NCI-H345 (cell line): ENCODE measurements at places on chromosomes 13 and 19.
A peak's percentile ranks its signal among the peaks of the same experiment; 100 is the strongest.

DNA sequence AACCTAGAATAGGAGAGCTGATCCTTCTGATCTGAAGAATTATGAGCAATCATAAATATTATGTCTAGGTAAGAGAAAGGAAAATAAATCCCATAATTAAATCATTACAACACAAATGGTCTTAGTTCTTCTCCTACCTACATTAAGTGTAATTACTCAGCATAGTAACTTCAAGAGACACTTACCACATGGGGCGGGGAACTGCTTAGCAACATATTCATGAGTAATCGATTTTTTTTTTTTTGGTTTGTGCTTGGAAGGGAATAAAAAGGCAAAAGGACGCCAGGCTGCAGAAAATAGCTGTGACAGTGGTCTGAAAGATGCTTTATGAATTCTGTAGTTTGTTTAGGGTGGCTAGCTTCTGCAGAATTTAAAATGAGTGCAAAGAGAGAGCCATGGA, 103.3 kb upstream of the HTR2A start:
- DNase-seq = no peak

- no peak for DNase-seq
Measured at GRCh38 chr13:32041429-32041828, 9.9 kb downstream of the FRY start.

DNA sequence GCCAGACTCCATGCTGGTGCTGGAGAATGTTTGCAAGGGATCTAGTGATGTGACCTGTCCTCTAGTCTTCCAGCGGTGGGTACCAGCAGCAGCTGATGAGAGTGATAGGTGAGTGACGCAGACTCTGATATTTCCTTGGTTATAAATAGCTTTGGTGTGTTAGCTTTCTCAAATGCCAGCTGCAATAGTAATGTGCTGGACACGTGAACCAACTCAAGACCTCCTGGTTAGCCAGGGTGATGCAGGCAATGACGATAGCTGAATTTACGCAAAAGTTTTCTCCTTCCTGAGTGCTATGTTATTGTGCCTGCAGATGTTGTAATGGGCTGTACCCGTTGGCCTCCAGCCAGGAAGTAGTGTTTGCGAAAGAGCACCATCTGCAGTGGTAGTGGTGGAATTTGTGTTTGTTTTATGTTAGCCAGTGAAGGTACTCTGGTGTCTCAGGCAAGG, 129.5 kb downstream of the CYSLTR2 start:
- DNase-seq = no peak

DNA sequence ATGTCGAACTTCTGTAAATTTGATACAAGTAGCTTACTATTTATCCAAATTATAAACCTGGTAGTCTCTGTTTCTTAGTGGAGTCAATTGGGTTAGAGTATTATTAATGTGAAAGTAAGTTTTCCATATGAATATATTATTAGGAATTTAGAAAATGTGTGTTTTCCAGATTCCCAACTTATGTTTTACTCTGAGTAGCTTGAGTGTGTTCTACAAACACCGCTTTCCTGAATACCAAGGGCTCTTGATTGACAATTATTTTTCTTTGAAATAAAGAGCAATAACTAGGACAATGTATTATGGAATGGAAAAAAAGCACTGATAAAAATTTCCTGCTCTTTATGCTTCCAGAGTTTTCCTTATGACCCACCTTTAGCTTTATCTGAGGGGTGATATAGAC, 233.6 kb downstream of the POSTN start:
- no peak for DNase-seq

DNA sequence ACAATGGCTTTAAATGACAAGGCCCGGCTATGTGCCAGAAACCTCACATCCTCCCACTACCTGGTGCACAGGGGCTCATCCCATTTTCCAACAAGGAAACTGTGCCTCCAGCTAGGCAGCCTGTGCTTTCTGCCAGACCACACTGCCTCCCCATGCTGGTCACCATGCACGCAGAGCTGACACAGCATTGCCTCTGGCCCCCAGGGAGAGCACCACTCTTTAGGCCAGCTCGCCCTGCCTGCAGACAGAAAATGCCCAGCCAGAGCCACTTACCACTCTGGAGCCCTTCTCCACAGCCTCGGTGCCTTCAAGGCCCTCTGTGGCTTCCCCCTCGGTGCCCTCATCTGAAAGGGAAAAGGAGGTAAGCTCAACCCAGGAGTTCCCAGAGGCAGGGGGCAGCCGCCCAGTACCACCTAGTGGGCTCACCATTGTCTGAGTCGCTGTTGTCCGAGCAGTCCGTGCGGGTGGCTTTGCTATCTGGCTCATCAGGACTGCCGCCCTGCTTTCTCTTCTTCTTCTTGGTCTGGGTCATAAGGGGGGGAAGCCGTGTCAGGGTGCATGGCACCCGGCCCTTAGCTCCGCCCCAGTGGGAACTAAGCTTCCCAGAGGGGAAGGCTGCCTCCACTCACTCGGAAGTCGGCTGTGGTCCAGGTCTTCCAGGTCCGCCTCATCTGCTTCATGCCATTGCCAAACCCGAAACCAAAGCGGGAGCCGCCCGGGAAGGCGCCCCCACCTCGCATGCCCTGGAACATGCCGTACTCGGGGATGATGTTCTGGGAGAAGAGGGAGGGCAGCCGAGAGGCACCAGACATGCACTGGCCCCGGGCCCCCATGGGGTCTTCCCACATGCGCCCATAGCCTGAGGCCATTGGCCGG, 18.0 kb downstream of the AKAP8L start:
- DNase-seq = no peak

GRCh38 chr19:10908380-10908960, 20.0 kb downstream of the YIPF2 start:
- no peak for DNase-seq

DNA sequence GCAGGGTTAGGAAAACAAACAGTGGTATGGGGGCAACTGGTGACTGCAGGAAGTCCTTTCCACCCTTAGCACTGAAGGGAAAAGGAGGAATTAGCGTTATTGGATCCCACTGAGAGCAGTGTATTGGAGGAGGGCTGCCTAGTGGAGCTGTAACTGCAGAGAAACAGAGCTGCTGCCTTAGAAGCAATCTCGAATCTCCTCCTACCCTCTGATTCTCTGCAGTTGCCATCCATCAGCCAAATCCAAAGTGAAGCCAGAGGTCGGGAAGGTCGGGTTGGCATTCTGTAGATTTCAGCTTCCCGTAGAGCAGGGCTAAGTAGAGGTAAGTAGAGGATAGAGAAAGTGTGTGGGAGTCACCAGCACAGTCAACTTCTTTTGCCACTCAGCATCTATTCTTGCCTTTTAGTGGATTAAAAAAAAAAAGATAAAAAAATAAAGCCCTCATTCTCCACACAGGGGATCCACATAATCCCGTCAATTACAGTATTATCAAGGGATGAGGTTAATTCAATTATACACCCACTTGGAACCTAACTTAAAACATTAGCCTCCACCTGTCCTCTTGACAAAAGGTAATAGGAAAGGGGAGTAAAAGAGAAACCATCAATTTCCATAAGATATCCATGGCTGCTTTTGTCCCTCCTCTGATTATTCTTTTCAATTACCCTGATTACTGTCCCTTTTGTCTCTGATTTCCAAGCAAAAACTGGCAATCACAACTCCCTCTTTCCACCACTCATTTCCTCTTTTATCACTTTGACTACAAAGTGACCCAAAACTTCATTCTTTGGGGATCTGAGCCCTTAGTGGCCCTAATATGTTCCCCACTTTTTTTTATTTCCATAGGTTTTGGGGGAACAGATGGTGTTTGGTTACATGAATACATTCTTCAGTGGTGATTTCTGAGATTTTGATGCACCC, 234.7 kb downstream of the RBM26 start:
- no peak for DNase-seq

- DNase-seq = no peak
Measured at GRCh38 chr13:32590266-32590665, 4.0 kb downstream of the PDS5B start.

- DNase-seq = no peak
Measured at GRCh38 chr13:50123515-50123861, 108.2 kb downstream of the KCNRG start.

DNA sequence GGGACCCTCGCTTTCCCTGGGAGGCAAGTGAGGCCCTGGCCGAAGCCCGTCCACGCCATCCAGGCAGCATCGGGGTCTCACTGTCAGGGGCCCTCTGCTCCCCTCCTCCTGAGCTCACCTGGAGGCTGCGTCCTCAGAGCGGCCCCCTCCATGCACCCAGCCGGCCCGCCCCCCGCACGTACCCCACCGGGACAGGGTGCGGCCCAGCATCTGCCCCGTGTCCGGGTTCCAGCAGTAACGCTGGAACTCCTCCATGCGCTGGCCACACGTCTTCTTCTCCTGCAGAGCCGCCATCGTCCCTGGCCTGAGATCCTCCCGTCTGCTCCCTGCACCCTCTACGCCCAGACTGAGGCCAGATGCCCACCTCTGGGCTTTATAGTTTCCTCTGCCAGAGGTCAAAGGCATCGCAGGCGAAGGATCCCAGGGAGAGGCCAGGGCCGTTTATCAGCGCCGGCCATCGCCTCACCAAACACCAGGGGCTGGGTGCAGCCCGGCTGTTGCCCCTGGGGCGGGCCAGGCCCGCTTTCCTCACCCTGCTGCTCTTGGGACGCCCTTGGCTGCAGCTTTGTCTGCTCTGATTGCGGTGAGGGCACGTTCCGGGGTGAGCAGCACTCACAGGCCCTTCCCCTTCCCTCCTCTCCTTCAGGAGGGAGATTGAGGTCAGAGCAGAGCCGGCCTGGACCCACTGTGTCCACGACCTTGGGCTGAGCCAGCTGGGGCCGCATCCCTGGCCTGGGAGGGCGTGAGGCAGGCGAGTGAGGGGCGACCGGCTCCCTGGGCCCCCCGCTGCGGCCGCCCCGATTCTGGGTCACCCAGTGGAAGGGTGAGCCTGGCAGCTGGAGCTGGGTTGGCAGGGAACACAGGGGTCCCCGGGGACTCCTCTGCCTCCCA, at the start of gene ATP4B:
TSS of gene ATP4B (minus strand) at position 348 of the 891 bp plus-strand sequence. CDS start at position 294, 54 bp downstream.
- DNase-seq = no peak

GRCh38 chr19:34461375-34462100, 20.0 kb upstream of the WTIP start:
- no peak for DNase-seq

- DNase-seq = peak; percentile 38
Measured at GRCh38 chr13:26811581-26811980, 51.0 kb upstream of the GPR12 start.

GRCh38 chr13:36436811-36437210, 4.5 kb downstream of the CCNA1 start:
- no peak for DNase-seq

- peak; percentile 78 for DNase-seq
Measured at GRCh38 chr13:76503766-76504165, 382.4 kb downstream of the KCTD12 start.

- no peak for DNase-seq
Measured at GRCh38 chr13:27309401-27309958, 38.9 kb downstream of the RASL11A start.

GRCh38 chr19:42555317-42555716, 27.0 kb upstream of the CEACAM1 start:
- no peak for DNase-seq

DNA sequence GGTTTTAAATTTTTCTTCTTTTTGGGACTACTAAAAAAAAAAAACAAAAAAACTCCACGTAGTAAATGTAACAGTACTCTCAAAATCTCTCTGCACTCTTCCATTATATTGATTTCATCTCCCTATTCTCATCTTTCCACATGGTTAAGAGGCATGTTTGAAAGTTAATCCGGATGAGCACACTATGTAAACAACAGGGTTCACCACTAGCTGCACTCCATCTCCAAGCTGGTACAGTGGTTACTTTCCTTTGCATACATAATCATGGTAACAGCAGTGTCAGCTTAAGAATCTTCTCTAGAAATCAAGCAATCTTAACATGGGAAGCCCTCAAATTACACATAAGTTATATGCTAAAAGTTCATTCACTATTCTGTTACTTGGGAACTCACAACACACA, 92.6 kb downstream of the MIPEP start:
- peak; percentile 65 for DNase-seq

DNA sequence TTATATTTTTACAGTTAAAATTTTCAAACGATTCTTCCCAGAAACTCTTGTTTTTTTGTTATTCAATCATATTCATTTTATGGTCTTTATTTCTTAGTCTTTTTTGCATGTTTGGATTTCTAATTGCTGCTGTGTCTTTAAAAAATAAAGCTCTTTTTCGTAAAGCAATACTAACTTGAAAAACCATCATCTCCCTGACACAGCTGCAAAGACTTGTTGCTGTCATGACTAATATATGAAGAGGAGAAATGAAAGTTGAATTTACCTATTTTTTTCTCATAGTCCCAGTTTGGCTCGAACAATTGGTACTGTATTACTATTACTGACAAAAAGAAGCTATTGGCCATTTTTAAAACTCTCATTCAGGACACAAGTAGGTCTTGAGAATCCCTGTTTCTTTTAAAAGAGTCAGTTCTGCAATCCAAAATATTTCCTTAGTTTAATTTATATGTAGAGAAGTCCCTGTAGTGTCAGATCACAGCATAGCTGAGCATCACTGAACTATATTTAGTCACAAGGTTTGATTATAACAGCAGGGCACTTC, 12.1 kb upstream of the SPART start:
- DNase-seq = no peak

GRCh38 chr13:113815151-113816058, 48.5 kb downstream of the GAS6 start:
- DNase-seq = no peak

DNA sequence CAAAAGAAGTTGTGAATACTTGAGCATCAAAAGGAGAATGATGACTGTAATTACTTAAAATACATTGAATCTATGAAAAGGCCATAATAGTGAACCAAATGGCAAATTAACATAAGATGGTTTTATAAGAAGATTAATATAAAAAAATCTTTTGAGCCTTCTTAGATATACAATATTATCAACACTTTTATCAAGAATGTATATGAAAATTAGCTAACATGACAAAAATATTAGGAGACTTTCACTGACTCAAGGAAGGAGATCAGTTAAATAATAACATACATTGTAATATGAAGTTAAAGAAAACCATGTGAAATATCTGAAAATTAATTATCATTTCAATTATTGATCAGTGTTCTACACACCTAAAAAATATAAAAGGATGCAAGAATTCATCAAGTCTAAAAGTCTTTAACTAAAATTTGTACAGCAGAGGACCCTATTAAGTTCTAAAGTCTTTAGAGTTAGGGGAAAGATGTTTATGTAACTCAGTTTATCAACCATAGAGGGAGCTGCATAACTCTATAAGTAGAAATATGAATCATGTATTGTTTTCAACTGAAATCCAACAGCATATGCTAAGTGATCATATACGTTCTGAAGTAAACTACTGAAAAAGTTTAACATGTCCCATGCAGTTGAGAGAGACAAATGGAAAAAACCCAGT, 756.1 kb upstream of the MIR17HG start:
- no peak for DNase-seq

GRCh38 chr13:80345771-80346510, 5.0 kb upstream of the SPRY2 start:
- DNase-seq = no peak

DNA sequence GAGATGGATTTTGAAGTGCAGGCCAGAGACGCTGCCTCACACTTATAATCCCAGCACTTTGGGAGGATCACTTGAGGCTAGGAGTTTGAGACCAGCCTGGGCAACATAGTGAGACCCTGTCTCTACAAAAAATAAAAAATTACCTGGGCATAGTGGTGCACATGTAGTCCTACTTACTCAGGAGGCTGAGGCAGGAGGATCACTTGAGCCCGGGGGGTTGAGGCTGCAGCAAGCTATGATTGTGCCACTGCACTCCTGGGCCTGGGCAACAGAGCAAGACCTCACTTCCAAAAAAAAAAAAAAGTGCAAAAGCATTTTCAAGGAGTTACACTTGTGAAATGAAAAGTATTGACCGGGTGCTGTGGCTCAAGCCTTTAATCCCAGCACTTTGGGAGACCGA, 27.6 kb upstream of the FBXO17 start:
- no peak for DNase-seq

GRCh38 chr13:73873940-73874830, 260.0 kb downstream of the KLF12 start:
- no peak for DNase-seq

- DNase-seq = no peak
Measured at GRCh38 chr19:23946569-23946968, 31.9 kb downstream of the ZNF726 start.
